OCI-M1 (cell line): ENCODE measurements at places on chromosomes 16 and 17.

- DNase-seq, result peak; percentile 58
These were observed 724 bp downstream of the UBE2I start for GRCh38 chr16:1309888-1310831.

DNA sequence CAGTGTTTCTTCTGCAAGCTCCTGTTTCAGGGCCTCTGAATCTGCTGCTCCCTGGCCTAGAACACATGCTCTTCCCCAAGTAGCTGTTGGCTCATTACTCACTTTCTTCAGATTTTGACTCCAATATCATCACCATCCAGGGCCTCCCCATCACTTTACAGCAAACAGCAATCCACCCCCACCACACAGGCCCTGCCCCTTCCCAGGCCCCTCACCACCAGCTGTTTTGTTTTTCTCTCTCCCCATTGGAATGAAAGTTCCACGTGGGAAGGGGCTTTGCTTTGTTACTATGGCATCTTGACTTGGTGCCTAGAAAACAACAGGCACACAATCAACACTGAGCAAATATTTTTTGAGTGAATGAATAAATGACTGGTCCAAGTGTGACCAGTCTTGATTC is 4.0 kb downstream of the TMEM170A start:
- no peak for DNase-seq

GRCh38 chr17:39014795-39015545 is 47.8 kb upstream of the FBXO47 start:
- peak; percentile 19 for DNase-seq

- no peak for DNase-seq
These were observed 15.9 kb upstream of the MEIOB start for GRCh38 chr16:1887711-1888354.

GRCh38 chr17:4768298-4768697 is 3.4 kb upstream of the TM4SF5 start:
- DNase-seq, result peak; percentile 37

GRCh38 chr16:67555795-67556212 is 6.5 kb upstream of the CTCF start:
- no peak for DNase-seq

DNA sequence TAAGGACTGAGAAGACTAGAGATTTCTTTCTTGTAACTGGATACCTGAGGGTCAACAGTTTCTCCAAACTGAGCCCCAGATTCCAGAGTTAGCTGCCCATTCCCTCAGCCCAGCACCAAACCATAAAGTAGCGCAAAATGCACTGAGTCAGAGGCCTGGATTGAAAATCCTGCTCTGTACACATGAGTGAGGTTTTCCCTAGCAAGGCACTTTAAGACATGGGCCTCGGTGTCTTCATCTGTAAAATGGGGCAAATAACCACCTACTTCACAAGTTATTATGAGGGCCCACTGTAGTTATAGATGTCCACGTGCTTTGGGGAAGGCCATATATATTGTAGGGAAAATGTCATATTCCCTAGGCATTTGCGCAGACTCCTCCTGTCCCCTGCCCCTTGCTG is 10.3 kb upstream of the DLX4 start:
- no peak for DNase-seq

DNA sequence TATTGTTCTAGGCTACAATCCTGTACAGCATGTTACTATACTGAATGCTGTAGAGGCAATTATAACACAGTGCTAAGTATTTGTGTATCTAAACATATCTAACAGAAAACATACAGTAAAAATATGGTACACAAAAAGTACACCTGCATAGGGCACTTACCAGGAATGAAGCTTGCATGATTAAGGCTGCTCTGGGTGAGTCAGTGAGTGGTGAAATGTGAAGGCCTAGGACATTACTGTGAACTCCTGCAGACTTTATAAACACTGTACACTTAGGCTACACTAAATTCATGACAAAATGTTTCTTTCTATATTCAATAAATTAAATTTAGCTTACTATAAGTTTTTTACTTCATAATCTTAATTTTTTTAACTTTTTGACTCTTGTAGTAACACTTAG is 37.1 kb downstream of the AMFR start:
- no peak for DNase-seq

- no peak for DNase-seq
These were observed 1.4 kb upstream of the KRT28 start for GRCh38 chr17:40801157-40801556.

DNA sequence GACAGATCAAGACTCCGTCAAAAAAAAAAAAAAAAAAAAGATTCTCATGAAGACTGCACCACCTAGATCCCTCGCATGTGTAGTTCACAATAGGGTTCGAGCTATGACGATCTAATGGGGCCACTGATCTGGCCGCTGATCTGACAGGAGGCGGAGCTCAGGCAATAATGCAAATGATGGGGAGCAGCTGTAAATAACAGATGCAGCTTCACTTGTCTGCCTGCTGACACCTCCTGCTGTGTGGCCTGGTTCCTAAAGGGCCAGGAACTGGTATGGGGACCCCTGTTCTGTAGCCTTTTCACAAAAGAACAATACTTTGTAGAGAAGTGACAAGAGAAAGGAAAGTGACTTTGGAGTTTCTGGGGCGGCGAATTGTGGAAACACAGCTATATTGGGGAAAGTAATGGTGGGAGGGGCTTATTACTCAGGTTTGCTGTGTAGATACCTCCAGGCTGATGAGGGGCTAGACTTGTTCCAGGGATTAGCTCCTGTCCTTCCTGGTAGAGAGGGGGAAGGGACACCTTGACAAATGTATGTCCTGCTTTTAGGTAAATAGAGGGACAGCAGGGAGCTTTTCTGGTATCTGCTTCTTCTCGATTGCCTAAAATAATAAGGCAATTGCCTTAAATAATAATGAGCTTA is 57.1 kb downstream of the HAPSTR1 start:
- DNase-seq, result no peak

DNA sequence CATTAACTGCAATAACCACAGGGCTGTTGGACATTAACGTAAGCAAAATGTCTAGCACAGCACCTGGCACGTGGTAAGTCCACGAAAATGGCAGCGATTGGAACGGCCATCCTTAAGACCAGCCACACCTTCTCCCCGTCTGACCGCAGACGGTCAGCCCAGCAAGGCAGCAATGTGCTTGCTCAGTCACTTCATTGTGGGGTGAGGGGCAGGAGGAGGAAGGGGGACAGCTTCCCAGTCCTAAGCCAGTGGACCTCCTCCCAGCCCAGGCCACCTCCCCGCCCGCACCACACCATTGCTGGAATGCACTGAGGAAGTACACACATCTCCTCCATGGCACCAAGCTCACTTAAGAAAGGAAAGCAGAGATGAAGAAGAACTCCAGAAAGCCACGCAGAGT is 8.6 kb upstream of the MYLK3 start:
- DNase-seq, result no peak

DNA sequence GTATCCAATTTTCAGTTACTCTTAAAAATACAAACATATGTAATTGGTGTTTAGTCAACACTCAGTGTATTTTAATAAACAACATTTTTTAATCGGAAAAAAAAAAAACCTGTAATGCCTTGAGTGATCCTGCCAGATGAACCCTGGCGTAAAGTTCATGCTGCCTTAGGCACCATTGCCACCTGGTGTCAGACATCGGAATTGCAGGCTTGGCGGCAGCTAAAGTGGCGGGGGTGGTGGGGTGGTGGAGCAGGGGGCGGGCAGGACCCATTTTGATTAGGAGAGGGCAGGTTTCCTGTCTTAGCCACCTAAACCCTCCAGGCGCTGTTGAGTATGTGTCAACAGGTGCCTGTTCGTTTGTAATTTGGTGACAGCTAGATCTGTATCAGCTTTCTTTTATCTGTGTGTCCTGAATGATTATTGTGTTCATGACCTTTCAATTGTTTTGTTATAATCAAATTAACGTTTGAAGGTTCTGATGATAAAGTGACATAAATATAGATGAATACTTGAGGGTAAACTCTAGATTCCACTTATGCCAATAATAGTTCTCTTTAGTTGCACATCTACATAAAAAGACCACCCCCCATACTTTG is 588.7 kb downstream of the CDH13 start:
- peak; percentile 70 for DNase-seq

- no peak for DNase-seq
These were observed 2.3 kb upstream of the MYO15A start for GRCh38 chr17:18106211-18106610.

DNA sequence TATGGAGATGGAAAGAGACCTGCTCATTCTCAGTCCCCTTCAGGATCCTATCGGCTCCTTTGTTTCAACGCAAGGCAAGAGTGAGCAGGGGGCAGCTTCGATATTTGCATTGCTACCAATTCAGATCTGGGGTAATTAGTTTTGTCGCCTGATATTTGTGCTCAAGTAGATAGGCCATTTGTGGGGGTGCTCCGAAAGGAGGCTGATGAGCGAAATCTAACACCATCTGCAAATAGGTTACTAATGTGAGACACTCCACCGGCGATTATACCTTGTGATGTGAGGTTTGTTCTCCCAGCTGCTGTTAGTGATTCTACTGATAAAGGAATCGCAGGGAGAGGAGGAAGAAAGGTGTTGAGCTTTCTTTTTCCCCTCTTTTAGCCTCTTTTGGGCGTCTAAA is 31.5 kb downstream of the WSCD1 start:
- DNase-seq, result no peak

DNA sequence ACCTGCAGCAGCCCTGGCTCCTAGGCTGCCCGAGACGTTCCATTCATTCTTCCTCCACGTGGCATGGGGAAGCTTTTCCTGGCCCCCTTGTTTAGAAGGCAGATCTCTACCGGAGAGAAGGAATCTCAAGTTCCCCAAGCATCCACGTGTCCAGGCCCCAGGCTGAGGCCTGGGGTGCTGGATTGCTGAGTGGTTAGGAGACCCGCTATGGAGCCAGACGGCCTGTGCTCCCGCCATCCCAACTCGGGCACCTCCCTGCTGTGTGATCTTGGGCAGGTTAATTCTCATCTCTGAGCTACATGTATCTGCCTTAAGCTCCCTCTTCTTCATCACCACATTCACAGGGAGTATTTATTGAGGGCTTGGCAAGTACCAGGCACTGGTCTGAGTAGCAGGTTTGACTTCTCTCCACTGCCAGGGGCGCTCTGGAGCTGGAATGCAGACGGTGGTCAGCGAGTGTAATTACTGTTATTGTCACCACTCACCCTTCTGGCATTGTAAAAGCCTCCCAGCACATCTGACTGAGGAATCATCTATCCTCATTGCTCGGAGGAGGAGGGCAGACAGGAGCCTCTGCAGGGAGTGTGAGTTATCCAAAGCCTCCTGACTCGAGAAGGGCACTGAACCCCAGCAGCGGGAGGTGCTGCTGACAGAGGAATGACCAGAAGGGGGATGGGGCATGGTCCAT is 1.1 kb upstream of the ADGRG1 start:
- DNase-seq, result peak; percentile 7

- DNase-seq, result peak; percentile 59
These were observed 6.7 kb downstream of the CBX8 start for GRCh38 chr17:79789943-79790804.

- DNase-seq, result no peak
These were observed 386.5 kb upstream of the PMFBP1 start for GRCh38 chr16:72558501-72558900.

DNA sequence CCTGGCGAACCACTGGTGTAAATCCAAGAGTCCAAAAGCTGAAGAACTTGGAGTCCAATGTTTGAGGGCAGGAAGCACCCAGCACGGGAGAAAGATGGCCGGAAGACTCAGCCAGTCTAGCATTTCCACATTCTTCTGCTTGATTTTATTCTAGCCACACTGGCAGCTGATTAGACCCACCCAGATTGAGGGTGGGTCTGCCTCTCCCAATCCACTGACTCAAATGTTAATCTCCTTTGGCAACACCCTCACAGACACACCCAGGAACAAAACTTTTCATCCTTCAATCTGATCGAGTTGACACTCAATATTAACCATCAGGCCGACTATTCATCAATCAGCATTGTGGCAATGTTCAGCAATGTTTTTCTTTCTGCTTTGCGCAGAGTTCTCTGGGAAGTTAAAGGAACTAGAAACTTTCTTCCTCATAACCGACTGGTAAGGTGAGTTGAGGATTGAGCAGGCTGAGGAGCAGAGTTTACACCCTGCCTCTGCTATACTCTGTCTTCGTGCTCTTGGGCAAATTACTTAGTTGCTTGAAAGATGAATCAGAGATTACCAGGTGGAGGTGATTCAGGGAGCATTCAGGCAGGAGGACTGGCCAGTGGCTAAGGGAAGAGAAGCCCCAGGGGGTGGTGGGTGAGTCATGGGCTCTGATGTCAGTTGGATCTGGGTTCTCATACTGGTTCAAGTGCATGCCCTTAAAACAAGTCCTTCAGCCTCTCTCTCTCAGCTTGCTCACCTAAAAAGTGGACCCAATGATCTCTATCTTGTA is 28.2 kb upstream of the BRD7 start:
- no peak for DNase-seq

DNA sequence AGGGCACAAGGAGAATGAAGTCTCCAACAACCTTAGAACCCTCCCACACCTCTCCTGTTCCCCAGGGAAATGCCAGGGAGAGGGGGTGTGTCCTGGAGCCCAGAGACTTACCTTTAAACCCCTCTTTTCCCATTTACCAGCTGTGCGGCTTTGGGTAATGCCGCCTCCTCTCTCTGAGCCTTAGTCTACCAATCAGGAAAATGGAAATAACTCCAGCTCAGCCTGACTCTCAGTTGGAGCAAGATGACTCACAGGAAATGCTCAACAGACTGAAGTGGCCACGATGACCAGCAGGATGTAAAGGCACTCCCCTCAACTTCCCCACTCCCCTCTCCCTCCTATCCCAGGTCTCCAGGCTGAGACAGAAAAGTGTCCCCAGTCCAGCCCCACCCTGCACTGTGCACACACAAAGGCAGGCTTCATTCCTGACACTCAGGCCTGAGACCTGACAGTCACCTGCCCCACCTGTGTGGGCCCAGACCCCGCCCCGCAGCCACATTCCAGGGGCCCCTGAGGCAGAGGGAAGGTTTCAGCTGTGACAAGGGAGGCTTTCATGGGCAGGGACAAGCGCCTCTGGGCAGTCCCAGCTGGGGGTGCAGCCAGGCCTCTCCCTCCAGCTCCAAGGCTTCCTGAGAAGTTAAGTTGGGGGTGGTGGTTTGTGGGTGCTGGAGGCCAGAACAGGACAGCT is 3.0 kb upstream of the KRT15 start:
- DNase-seq, result no peak

DNA sequence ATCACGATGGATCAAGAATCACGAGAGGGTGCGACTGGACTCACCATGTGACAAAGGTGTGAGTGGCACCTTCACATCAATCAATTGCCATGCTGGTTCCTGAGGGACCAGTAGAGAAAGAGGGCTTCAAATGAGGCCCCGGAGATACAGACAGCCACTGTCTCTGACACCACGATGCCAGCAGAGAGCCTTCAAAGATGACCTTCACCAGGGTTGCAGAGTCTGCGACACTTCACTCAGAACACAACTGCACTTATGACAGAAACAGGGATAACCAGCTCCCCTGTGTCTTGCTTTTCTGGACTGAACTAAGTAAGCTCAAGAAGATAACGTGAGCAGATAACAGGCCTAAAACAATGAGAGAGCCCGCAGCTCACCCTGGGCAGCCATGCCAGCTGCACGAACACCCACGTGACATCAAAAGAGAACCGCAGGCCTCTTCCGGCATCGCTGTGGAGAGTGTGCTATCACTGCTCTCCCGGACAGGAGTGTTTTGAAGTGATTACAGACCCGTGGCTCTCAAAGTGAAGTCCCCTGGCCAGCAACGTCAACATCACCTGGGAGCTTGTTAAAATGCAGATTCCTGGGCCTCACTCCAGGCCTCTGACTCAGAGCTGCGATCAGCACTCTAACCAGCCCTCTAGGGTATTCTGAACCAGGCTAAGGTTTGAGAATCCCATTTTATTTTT is 36.4 kb downstream of the KLHDC4 start:
- DNase-seq, result no peak

- no peak for DNase-seq
These were observed 3.3 kb upstream of the MRM1 start for GRCh38 chr17:36597866-36598777.
